WTC11 (cell line): ENCODE measurements at places on chromosomes 6 and 20. TPM values are rescaled to one million over a fixed set of nuclear protein-coding genes. Genes with fewer than 3 reads are reported as not detected.

- H3K27ac ChIP-seq, result no peak overlapping the region
- no peak for DNase-seq
- H3K4me1 ChIP-seq, result no peaks in the 10 kb centered on the region
- no peaks in the 10 kb centered on the region for H3K36me3 ChIP-seq
Measured at GRCh38 chr6:48996461-48997119, 466.5 kb downstream of the MMUT start.

- DNase-seq, result no peak
- no peak overlapping the region for H3K4me3 ChIP-seq
- peaks cover 18% of the 10 kb centered on the region for H3K4me1 ChIP-seq
- no peak overlapping the region for H3K27ac ChIP-seq
- peaks cover 3% of the 10 kb centered on the region; the same call in 1 of the 2 replicates for H3K36me3 ChIP-seq
- no peaks in the 10 kb centered on the region; the same call in 1 of the 2 replicates for H3K27me3 ChIP-seq
Measured at GRCh38 chr6:170436209-170436809, 116.8 kb downstream of the PSMB1 start.

The HLA-DOB gene
- total RNA-seq, result 0.15 to 0.55 TPM (median 0.46 TPM) in 3 replicates

- peak overlapping the region; percentile 41 for H3K27ac ChIP-seq
- peak overlapping the region; percentile 38; the same call in 1 of the 2 replicates for H3K4me3 ChIP-seq
- DNase-seq, result peak; percentile 81
- H3K4me1 ChIP-seq, result peaks cover 36% of the 10 kb centered on the region
- peaks cover 8% of the 10 kb centered on the region for H3K36me3 ChIP-seq
Measured at GRCh38 chr20:46349035-46349741, 40.9 kb upstream of the CDH22 start.

GRCh38 chr20:19419396-19419795 lies 207.0 kb downstream of the SLC24A3 start:
- DNase-seq, result no peak
- no peak overlapping the region for H3K4me3 ChIP-seq
- peaks cover 4% of the 10 kb centered on the region; the same call in 1 of the 2 replicates for H3K36me3 ChIP-seq
- no peak overlapping the region for H3K27ac ChIP-seq
- H3K4me1 ChIP-seq, result peaks cover 32% of the 10 kb centered on the region

DNA sequence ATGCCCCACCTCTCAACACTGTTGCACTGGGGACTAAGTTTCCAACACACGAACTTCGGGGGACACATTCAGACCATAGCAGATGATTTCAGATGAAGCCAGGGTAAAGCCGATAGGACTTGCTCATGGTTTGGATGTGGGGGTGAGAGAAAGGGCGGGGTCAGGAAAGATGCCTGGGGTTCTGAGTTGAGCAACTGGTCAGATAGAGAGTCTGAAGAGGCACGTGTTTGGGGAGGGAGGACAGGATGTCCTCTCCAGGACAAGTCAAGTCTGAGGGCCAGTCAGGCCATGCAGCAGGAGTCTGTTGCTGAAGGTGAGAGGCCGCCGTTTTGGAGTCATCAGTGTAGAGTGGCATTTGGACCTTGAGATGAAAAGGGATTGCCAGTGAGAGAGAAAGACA lies 197.9 kb upstream of the SNX9 start:
- no peak for DNase-seq
- H3K4me1 ChIP-seq, result peaks cover 36% of the 10 kb centered on the region
- H3K4me3 ChIP-seq, result no peak overlapping the region
- peaks cover 3% of the 10 kb centered on the region for H3K36me3 ChIP-seq
- 0 out of 2 replicates have a peak overlapping the region, but pooled peaks have one; percentile 5 for H3K27ac ChIP-seq
- no peaks in the 10 kb centered on the region for H3K27me3 ChIP-seq

GRCh38 chr6:167245591-167245990 lies 45.5 kb upstream of the UNC93A start:
- peaks cover 35% of the 10 kb centered on the region for H3K36me3 ChIP-seq
- H3K27me3 ChIP-seq, result no peaks in the 10 kb centered on the region; the same call in 1 of the 2 replicates
- DNase-seq, result no peak
- H3K4me3 ChIP-seq, result 0 out of 2 replicates have a peak overlapping the region, but pooled peaks have one; percentile 16
- H3K27ac ChIP-seq, result peak overlapping the region; percentile 96
- peaks cover 86% of the 10 kb centered on the region for H3K4me1 ChIP-seq
